Astrocyte of the cerebellum (primary cell): ENCODE measurements at places on chromosomes 11 and 22.

- DNase-seq = no peak
These were observed 9.0 kb downstream of the TMPRSS5 start for GRCh38 chr11:113697111-113697510.

DNA sequence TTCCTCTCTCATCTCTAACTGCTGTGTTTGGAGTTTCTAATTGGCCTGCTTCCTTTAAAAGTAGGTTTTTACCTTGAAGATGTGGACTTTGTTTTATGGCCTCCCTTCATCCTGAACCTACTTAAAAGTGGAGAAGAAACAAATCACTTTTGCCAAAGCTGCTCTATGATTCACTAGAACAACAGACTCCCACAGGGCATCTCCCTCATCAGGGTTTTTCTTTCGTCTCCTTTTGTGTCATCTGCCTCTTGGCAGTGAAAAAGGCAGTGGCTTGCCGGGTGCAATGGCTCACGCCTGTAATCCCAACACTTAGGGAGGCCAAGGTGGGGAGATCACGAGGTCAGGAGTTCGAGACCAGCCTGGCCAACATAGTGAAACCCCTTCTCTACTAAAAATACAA, 186.6 kb upstream of the MTNR1B start:
- no peak for DNase-seq

GRCh38 chr11:84673753-84674152, 953.4 kb downstream of the DLG2 start:
- peak; percentile 33 for DNase-seq

DNA sequence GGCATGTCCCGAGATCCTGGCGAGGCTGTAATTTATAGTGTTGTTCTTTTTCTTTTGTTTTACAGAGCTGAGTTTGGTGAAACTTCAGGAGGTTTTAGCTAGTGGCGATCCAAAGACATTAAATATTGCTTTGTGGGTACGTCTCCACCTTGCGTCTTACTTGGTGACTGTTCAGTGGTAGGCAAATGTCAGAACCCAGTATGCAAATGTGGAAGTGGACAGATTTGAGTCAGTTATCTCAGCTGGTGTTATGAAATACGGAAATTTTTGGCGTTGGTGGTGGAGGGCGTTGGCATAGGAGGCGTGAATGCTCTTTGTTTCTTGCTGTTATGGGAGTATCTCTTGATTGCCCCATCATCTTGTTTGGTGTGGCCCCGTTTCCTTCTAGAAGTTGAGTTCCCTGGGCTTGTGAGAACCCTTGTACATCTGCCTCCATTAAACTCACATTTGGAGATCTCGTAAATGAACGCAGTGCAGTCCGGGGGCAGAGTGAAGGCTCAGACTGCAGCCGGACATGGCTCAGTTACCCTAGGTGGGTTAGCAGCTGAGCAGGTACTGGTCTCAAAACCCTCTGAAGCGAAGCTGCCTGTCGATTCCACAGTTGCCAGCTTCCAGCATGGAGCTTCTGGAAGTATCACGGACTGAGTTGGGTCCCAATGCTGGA, 39.9 kb downstream of the PTPRJ start:
- no peak for DNase-seq

GRCh38 chr11:13336246-13336878, 58.8 kb downstream of the BMAL1 start:
- DNase-seq = no peak

DNA sequence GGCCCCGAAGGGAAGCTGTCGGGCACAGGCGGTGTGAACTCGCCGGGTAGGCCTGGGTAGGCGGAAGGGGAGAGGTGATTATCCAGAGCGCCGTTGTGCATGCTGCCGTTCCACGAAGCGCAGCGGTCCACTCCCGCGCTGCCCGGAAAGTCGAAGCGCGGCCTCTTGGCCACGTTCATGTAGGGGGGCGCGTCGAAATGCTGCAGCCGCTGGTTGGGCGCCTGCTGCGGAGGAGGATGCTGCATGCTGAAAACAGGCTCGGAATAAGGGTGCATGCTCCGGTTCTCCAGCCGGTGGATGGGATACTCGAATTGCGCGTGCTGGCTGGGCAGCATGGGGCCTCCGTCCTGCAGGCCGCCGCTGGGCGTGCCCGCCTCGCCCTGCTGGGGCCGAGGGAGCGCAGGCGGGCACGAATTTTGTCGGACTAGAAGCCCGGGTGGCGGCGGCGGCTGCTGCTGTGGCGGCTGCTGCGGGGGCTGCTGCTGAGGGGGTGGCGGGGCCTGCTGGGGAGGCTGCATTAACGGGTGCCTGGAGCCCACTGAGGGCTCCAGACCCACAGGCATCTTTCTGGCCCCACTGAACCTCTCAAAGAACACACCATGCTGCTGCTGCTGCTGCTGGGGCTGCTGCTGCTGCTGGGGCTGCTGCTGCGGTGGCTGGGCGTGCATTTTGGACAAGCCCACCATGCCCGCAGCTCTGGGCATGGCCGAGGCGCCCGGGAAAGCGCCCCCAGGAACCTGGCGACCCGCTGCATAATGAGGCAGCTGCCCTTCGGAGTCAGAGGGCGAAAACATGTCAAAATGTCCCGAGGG, 2.3 kb downstream of the MN1 start:
- no peak for DNase-seq

DNA sequence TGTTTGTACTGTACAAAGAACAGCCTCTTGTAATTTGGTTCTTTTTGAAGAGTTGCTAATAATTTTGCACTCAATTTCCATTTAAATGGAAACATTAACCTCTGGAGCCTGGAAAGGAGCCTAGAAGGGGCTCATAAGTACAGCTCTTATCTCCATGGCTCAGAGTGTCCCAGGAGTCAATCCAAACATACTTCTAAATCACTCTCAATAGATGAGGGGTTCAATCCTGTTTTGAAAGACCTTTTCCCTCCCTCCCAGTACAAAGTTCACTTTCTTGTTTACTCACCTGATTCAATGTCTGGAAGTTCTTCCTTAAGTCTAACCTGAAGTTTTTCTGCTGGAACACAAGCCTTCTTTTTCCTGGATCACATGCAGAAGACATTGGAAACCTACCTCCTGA, 273.0 kb upstream of the PLET1 start:
- no peak for DNase-seq

DNA sequence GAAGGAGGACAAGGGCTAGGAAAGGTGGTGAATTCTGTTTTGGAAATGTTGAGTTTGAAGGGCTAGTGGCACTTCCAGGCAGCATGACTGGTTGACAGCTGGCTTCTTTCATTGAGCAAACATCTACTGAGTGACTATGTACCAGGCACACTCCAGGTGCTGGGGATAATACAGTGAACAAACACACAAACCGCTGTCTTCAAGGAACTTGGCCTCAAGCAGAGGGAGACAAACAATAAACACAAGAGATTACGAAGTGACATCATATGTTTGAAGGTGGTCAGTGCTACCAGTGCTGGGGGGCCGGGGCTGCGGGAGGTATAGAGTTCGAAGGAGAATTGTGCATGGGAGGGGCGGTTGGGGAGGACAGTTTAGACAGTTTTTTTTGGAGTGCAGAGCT, 197.0 kb upstream of the SORL1-AS1 start:
- no peak for DNase-seq

DNA sequence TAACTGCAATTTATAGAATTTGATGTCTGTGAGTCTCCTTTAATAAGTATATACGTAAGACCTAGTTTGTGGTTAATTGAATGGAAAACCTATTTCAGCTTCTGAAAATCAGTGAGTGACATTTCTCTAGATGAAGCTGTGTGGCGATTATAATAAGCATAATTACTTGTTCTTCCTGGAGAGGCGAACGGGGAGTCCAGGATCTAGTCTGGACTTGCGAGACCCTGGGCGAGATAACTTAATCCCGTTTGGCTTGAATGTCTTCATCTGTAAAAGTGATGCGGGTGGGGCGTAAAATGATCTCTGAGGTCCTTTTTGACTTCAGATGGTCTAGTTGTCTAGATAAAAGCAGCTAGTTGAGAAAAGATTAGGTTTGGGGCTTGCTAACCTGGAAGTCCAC, 1.1 kb downstream of the PRRG4 start:
- no peak for DNase-seq

GRCh38 chr22:35102663-35103062, 36.7 kb downstream of the ISX start:
- DNase-seq = no peak

GRCh38 chr11:93623179-93623578, 38.3 kb upstream of the CEP295 start:
- DNase-seq = no peak

DNA sequence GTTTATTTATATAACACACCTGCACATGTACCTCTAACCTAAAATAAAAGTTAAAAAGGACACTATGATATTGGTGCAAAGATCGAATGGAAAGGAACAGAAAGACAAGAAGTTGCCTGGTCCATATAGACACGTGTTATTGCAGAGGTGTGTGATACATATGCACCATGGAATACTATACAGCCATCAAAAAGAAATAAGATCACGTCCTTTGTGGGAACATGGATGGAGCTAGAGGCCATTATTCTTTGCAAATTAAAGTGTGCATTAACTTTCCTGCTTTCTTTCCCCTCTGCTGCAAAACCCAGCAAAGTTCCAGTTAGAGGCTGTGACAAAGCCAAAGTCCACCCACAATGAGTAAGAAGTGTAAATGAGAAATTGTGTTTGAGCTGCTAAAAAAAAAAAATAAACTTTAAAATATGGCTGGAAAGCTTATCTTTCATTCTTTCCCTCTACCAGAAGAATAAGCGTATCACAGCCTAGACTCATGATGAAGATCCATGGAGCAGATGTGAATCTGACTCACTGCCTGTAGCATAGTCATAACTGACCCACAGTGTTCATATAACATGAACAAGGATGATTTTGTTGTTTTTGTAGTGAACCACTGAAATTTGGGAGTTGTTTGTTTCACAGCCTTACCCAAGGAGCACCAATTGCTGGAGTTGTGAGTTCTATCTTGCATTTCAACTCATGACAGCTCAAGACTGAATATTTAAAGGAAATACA, 9.6 kb downstream of the OR52K1 start:
- DNase-seq = no peak

DNA sequence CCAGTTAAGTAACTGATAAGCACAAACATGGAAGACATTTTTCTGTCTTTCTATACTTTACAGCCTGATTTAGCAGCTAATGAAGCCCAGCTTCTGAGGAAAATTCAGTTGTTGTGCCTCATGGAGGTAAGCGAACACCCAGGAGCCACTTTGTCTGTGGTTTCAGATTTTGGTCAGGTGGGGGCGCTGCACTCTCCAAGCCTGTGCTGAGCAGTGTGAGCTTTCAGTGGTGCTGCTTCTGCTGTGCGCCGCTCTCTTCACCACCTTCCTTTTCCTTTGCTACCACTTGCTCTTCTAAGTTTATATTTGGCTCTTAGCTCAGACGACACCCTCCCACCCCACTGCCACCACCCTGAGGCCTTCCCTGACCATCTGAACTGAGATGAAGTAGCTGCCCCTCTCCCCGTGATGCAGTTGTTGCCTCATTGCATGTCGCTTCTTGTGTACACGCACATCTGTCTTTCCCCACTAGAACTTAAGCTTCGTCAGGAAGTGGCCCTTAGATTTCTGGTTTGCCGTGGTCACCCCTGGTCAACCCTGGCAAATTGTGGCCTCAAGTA, 14.0 kb downstream of the PSMD13 start:
- DNase-seq = peak; percentile 18

- no peak for DNase-seq
These were observed 1.3 kb downstream of the BMAL1 start for GRCh38 chr11:13278609-13279486.

GRCh38 chr11:64372021-64372420, 13.1 kb downstream of the RPS6KA4 start:
- no peak for DNase-seq

DNA sequence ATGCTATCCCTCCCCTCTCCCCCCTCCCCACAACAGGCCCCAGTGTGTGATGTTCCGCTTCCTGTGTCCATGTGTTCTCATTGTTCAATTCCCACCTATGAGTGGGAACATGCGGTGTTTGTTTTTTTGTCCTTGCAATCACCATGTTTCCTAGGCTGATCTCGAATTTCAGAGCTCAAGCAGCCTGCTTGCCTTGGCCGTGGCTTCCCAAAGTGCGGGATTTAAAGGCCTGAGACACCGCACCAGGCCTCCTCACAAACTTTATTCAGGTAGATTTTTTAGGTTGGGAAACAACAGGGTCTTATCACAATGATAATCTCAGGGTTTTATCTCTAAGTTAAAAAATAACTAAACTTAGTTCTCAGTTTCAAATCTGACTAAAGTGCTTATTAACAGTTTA, 125.4 kb downstream of the LUZP2 start:
- no peak for DNase-seq

DNA sequence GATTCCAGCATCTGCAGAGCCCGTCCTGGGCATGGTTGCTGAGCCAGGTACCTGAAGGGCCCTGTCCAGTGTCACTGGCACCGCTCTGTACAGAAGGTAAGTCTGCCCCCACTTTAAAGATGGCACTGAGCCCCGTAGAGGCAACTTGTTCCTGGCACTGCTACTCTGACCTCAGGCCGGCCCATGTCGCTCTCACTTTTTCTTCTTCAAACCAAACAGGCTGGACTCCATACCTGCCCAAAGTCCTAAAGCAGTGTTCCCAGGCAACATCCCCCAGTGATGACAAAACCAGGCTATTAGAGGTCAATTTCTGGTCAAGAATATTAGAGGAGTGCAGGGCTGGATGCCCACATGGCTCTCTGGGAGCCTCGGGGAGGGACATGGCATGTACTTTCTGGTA, 46.6 kb upstream of the TTLL12 start:
- DNase-seq = no peak

DNA sequence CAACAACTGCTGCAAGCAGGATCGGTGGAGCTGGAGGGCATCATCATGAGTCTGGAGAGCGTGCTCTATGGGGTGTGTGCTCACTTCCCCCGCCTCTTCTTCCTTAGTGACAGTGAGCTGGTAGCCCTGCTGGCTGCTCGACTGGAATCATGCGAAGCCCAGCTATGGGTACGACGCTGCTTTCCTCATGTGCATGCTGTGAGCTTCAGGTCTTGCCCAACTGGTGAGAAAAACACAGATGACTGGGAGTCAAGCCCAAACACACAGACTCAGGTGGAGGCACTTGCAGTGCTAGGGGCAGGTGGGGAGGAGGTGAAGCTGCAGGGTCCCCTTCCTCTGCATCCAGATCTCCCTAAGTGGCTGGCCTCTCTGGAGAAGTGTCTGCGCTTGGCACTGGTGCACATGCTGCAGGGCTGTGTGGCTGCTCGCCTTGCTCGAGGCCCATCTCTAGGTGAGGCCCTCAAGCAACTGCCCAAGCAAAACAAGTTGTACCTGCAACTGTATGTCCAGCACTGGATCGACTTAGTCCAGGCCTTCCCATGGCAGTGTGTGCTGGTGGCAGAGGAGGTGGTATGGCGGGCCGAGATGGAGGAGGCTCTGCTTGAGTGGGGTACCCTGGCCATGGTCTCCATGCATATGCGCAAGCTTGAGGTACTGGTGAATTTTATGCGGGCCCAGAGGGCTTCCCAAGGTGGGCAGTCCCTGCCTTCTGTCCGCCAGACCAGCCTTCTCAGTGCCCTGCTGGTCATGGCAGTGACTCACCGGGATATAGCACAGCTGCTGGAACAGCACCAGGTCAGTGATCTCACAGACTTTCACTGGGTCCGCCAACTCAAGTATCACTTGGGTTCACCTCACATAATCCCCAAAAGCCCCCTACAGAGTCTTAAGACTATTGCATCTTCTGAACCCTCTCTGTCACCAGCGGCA, 48.1 kb downstream of the DNHD1 start:
- no peak for DNase-seq
